ENCODE measurements at places on chromosomes 2 and 18.
A peak's percentile ranks its signal among the peaks of the same experiment; 100 is the strongest.

DNA sequence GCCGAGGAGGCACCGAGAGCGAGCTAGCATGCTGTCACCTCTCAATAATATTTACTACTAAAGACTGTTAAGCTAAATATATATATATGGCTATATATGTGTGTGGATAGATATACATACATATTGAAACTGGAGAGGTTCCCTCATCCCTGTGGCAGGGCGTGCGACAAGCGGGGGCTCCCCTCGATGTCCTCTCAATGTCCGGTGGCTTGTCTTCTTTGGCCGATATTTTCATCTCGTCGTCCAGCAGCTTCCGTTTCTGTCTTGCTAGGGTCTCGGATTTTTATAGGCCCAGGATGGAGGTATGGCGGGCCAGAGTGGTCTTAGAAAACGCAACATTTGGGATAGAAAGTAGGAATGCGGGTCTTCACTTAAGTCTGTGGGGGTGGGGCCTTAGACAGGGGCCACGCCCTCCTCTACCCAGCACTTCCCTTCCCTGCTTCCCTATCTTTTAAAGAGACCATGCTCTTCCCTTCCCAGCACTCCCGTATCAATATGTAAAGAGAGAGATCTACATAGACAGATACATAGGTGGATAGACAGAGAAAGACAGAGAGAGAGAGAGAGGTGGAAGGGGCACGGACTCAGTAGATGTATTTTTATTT lies 866.8 kb downstream of the DSC3 start:
- H3K27me3 ChIP-seq: no peaks in the 10 kb centered on the region
- no peaks in the 10 kb centered on the region for H3K4me1 ChIP-seq
- H3K4me3 ChIP-seq: no peak overlapping the region

DNA sequence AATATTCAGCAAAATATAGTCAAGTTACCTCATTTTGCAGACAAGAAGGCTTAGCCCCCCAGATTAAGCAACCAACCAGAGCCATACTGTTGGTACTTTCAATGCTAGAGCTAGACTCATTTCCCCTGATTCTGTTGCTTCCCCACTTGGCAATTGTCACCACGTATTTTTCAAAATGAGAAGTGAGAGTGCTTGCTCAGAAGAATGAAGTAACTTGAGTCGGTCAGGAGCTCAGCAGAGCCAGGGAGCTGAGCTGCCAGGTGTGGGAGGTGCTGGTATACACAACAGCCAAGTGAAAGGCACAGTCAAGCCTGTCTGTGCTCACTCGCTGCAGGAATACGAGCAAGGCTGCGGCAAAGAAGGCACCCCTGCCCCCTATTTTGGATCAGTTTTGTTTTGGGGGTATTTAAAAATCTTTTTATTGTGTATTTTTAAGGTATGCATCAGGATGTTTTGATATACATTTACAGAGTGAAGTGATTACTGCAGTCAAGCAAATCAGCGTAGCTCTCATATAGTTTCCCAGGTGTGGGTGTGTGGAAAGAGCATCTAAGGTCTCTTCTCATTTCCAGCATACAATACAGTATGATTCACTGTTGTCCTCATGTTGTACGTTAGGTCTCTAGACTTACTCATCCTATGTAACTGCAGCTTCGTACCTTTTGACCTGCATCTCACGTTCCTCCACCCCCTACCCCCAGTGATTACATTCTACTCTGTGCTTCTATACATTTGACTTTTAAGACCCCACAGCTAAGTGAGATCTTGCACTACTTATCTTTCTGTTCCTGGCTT lies 62.4 kb downstream of the MRPS9 start:
- H3K4me1 ChIP-seq: no peaks in the 10 kb centered on the region
- H3K36me3 ChIP-seq: peaks cover 29% of the 10 kb centered on the region
- DNase-seq: no peak
- no peak overlapping the region for H3K4me3 ChIP-seq

DNA sequence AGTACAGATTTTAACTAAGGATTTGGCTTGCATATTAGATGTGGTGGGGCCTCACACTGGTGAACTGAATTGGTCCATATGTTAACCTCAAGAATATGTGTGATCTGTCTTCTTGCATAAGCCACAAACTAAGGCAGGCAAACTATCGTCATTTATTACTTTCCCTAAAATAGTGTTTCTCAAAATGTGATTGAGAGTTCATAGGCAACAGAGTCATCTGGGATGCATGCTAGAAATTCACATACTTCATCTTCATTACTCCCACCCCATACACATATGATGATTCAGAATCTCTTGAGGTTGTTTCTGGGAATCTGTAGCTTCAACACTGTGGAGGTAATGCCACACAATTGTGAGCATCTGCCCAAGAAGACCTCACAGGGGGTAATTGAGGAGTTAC lies 822.8 kb upstream of the CDH2 start:
- H3K4me1 ChIP-seq: no peaks in the 10 kb centered on the region
- H3K27me3 ChIP-seq: no peaks in the 10 kb centered on the region
- no peak overlapping the region for H3K4me3 ChIP-seq
- H3K36me3 ChIP-seq: no peaks in the 10 kb centered on the region
- H3K27ac ChIP-seq: no peak overlapping the region

- DNase-seq: no peak
- peak overlapping the region; percentile 70 for H3K27ac ChIP-seq
- no peak overlapping the region for H3K4me3 ChIP-seq
- peaks cover 26% of the 10 kb centered on the region for H3K4me1 ChIP-seq
Observed at GRCh38 chr2:8822218-8822617, 15.2 kb downstream of the KIDINS220 start.

GRCh38 chr2:33406622-33407021 lies 69.8 kb upstream of the RASGRP3 start:
- H3K27ac ChIP-seq: no peak overlapping the region
- DNase-seq: no peak
- no peak overlapping the region for H3K4me3 ChIP-seq
- H3K4me1 ChIP-seq: no peaks in the 10 kb centered on the region

- H3K4me1 ChIP-seq: no peaks in the 10 kb centered on the region
- H3K27me3 ChIP-seq: no peaks in the 10 kb centered on the region
- H3K36me3 ChIP-seq: peaks cover 21% of the 10 kb centered on the region
Observed at GRCh38 chr2:190668892-190669291, 20.0 kb downstream of the NAB1 start.

DNA sequence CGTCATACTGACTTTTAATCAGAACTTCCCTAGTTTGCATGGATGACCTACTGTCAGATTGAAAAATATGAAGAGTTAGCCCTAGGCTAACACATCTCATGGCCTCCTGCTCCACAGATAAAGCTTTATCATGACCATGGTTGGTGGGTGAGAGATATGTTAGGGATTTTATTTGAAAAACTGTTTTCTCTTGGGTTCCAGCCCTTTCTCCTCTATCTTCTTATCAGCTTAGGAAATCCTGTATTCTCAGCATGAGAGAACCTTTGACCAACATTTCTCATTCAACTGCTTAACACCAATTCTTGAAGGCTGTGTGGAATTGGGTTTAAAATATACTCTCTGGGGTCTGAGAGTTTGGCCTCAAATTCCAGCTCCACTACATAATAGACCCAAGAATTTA lies 1407.0 kb upstream of the CELF4 start:
- no peaks in the 10 kb centered on the region for H3K36me3 ChIP-seq
- H3K27ac ChIP-seq: no peak overlapping the region
- H3K27me3 ChIP-seq: no peaks in the 10 kb centered on the region
- DNase-seq: no peak
- H3K4me3 ChIP-seq: no peak overlapping the region
- H3K4me1 ChIP-seq: no peaks in the 10 kb centered on the region

- DNase-seq: no peak
- peak overlapping the region; percentile 56 for H3K4me3 ChIP-seq
- no peak overlapping the region for H3K27ac ChIP-seq
- no peaks in the 10 kb centered on the region for H3K4me1 ChIP-seq
- H3K27me3 ChIP-seq: no peaks in the 10 kb centered on the region
- H3K36me3 ChIP-seq: no peaks in the 10 kb centered on the region
Observed at GRCh38 chr18:80147037-80147417, 38.0 kb downstream of the ADNP2 start.

GRCh38 chr2:120818441-120818920 lies 82.8 kb downstream of the GLI2 start:
- no peaks in the 10 kb centered on the region for H3K4me1 ChIP-seq
- H3K36me3 ChIP-seq: no peaks in the 10 kb centered on the region
- no peaks in the 10 kb centered on the region for H3K27me3 ChIP-seq
- H3K4me3 ChIP-seq: no peak overlapping the region
- DNase-seq: peak; percentile 91
- peak overlapping the region; percentile 58 for H3K27ac ChIP-seq

GRCh38 chr2:39948016-39948719 lies 169.1 kb upstream of the THUMPD2 start:
- no peaks in the 10 kb centered on the region for H3K4me1 ChIP-seq
- no peaks in the 10 kb centered on the region for H3K36me3 ChIP-seq
- H3K4me3 ChIP-seq: no peak overlapping the region
- H3K27ac ChIP-seq: no peak overlapping the region
- no peak for DNase-seq

GRCh38 chr2:190254063-190254850 lies 65.4 kb downstream of the HIBCH start:
- DNase-seq: no peak
- no peaks in the 10 kb centered on the region for H3K27me3 ChIP-seq
- H3K4me3 ChIP-seq: no peak overlapping the region
- no peak overlapping the region for H3K27ac ChIP-seq

GRCh38 chr2:168402531-168402930 lies 53.5 kb upstream of the CERS6 start:
- H3K27ac ChIP-seq: no peak overlapping the region
- no peak for DNase-seq
- H3K4me3 ChIP-seq: no peak overlapping the region
- H3K27me3 ChIP-seq: no peaks in the 10 kb centered on the region
- no peaks in the 10 kb centered on the region for H3K4me1 ChIP-seq

DNA sequence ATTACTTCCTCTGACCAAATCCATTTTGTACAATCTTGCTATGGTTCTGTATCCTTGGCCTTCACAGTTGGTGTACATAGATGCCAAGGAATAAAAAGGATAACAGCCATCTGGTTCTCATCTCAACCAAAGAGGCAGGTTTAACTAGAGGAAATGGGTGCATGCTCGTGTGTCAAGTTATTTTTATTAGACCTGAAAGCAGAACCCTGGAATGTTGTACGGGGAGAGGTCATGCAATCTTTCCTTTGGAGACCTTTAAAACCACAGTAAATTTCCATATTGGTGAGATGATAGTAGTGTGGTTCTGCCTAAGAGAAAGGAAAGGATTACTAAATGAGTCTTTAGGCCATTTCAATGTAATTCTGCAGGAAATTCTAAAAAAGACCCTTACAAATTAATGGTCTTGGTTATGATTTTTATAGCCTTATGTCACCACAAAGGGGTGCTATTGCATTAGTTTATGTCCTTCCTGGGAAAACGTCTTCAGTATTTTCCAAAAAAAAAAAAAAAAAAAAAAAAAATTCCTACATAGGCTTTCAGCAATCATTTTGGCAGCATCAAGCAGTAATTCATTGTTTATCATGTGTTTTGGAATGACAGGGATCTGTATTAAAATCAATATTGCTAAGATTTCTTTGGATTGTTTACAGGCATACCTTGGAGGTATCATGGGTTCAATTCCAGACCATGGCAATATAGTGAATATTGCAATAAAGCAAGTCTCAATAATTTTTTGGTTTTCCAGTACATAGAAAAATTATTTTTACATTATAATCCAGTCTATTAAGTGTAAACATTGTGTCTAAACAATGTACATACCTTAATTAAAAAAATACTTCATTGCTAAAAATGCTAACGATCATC lies 270.8 kb downstream of the NYAP2 start:
- H3K36me3 ChIP-seq: no peaks in the 10 kb centered on the region
- no peak overlapping the region for H3K4me3 ChIP-seq
- DNase-seq: no peak
- H3K27ac ChIP-seq: no peak overlapping the region
- H3K27me3 ChIP-seq: no peaks in the 10 kb centered on the region
- H3K4me1 ChIP-seq: no peaks in the 10 kb centered on the region

DNA sequence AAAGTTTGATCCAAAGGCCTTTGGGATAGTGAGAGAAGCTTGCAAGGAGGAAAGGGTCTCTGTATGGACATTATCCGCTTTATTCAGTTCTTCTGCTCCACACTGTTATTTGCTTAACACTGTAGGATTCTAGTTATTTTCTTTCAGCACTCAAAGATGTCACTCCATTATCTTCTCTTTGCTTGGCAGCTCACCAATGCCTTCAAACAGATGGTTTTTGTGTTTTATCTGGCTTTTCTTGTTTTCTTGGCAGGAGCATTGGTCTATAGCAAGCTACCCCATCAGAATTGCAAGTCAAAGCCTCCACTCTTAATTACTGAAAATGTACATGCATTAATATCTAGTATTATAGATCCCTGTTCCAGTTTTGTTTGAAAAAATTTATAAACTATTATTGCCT lies 138.8 kb downstream of the EVA1A start:
- no peak overlapping the region for H3K27ac ChIP-seq
- DNase-seq: no peak
- H3K4me1 ChIP-seq: no peaks in the 10 kb centered on the region
- no peaks in the 10 kb centered on the region for H3K27me3 ChIP-seq
- no peak overlapping the region for H3K4me3 ChIP-seq

GRCh38 chr2:17373741-17374140 lies 144.5 kb downstream of the RAD51AP2 start:
- H3K4me1 ChIP-seq: no peaks in the 10 kb centered on the region
- H3K4me3 ChIP-seq: no peak overlapping the region
- no peaks in the 10 kb centered on the region for H3K27me3 ChIP-seq
- H3K27ac ChIP-seq: no peak overlapping the region
- no peak for DNase-seq
- H3K36me3 ChIP-seq: no peaks in the 10 kb centered on the region

DNA sequence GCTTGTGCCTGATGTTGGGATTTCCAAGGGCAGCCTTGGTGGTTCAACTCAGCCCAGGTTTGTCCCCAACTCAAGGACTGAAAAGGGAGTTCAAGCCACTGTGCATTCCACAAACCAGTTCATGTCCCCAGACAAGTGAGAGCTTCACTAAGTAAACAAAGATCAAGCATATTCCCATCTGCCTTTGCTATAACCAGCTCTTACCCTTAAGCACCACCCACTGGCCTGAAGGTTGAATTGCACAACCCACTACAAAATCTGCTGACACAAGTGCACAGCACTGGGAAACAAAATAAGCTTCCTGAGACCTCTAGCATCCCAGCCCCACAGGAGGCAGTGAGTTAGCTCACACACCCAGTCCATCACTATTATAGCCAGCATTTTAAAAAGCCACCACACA lies 516.7 kb downstream of the NR4A2 start:
- no peak overlapping the region for H3K4me3 ChIP-seq
- no peaks in the 10 kb centered on the region for H3K27me3 ChIP-seq
- H3K36me3 ChIP-seq: no peaks in the 10 kb centered on the region
- no peaks in the 10 kb centered on the region for H3K4me1 ChIP-seq
- DNase-seq: no peak

GRCh38 chr2:232299084-232299483 lies 79.5 kb upstream of the ALPP start:
- no peak overlapping the region for H3K27ac ChIP-seq
- no peak overlapping the region for H3K4me3 ChIP-seq
- H3K4me1 ChIP-seq: no peaks in the 10 kb centered on the region
- no peak for DNase-seq
- peaks cover 41% of the 10 kb centered on the region for H3K36me3 ChIP-seq

- no peak overlapping the region for H3K27ac ChIP-seq
- no peaks in the 10 kb centered on the region for H3K36me3 ChIP-seq
- H3K4me1 ChIP-seq: no peaks in the 10 kb centered on the region
- H3K27me3 ChIP-seq: no peaks in the 10 kb centered on the region
Observed at GRCh38 chr18:51537487-51537886, 340.0 kb upstream of the MEX3C start.
